ENCODE measurements at places on chromosomes 2 and 18. TPM values are rescaled to one million over a fixed set of nuclear protein-coding genes. Genes with fewer than 3 reads are reported as not detected.

SLC30A3 gene
- total RNA-seq, result 0.19 TPM

TDRD15 gene
- not detected for total RNA-seq

C2orf66 gene
- 0.19 TPM for total RNA-seq

VIL1 gene
- not detected for total RNA-seq

UGT1A4 gene
- total RNA-seq, result not detected

WDR12 gene
- total RNA-seq, result 27.6 TPM

CBLN2 gene
- not detected for total RNA-seq

KCNJ3 gene
- not detected for total RNA-seq

ALPI gene
- not detected for total RNA-seq

FAM110C gene
- total RNA-seq, result under 0.01 TPM

KCTD18 gene
- total RNA-seq, result 26.9 TPM

CNTNAP5 gene
- total RNA-seq, result not detected

PROM2 gene
- total RNA-seq, result 0.19 TPM

TP53I3 gene
- total RNA-seq, result 30.1 TPM

C1GALT1C1L gene
- 0.31 TPM for total RNA-seq

IMP4 gene
- total RNA-seq, result 58.9 TPM

EMILIN2 gene
- 10.3 TPM for total RNA-seq
